ENCODE measurements at places on chromosomes 11 and 22.

GRCh38 chr11:59756558-59756840 is 1.3 kb downstream of the STX3 start:
- no peak for DNase-seq

GRCh38 chr11:126920833-126921232 is 79.7 kb downstream of the KIRREL3 start:
- DNase-seq: no peak

DNA sequence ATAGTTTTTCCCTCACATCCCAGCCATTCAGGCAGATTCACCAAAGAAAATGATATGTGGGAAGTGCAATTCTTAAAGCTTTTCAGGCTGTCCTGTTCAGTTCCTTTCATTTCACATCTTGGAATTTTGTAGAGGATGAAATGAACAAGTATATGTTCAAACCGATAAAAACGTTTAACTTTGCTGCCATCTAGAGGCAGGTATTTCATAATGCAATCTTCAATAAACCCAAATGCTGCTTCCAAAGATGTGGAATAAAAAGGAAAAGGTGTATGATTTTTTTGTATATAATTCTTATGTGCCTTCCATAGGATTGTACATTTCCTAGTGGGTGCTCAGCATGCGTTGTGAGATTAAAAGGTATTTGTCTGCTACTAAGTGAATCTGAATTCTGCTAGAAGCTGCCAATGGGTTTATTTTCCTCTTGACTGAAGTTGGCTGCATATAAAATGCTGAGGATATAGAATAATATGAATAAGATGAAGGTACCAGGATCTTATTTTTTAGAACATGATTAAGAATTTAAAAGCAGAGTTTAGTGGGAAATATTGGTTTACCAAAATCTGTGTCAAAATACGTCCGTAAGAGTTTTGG is 199.3 kb downstream of the PGR start:
- peak; percentile 41 for DNase-seq

DNA sequence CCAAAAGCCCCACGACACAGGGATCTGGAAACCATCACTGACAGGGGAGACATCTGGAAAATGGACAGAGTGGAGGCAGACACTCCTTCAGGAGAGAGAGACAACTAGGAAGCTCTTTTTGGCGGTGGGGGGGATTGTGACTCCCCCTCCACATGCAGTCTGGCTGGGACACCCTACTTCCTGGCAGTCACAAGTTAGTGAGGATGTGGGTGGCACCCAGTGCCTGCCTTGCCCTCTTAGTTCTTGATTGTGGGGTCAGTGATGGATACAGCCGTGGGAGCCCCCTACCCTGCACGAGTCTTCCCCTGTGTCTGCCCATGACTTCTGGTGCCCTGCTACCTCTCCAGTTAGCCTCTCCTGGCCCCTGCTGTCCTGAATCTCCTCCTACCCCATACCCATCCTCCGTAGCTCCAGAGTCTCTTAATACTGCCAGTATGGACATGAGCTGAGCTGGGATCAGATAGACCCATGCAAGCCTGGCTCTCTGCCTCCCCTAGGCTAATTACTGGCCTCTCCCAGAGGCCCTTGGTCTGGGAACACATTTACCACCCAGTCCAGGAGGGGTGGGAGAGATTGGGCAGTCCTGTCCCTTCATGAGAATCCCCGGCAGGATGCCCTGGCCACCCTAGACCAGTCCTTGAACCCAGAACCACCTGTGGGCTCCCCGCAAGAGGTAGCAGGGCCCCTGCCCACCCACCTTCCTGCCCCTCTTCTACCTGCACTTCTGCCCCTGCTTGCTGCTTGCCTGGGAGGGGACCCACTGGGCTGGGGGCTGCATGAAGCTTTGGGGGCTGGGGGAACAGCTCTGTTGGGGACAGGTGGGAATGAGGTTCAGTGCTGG is 22.8 kb downstream of the RHBDD3 start:
- DNase-seq: no peak

DNA sequence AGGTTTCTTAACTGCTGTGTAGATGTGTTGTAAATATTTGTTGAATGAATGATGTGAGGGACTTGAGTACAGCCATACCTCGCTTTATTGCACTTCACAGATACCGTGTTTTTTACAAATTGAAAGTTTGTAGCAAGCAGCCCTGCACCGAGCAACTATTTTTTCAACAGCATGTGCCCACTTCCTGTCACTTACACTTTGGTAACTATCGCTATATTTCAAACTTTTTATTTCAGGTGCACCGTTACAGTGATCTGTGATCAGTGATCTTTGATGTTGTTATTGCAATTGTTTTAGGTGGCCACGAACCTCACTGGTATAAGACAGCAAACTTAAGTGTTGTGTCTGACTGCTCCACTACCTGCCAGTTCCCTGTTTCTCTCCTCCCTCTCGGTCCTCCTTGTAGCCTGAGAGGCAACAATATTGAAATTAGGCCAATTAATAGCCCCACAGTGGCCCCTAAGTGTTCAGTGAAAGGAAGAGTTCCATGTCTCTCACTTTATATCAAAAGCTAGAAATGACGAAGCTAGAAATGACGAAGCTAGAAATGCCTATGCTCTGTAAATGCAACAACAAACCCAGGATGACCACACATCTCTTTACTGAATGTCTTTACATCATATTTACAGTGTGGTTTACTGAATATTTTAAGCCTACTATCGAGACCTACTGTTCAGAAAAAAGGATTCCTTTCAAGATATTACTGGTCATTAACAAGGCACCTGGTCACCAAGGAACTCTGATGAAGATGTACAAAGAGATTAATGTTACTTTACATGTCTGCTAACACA is 1.0 kb downstream of the SFI1 start:
- DNase-seq: no peak

DNA sequence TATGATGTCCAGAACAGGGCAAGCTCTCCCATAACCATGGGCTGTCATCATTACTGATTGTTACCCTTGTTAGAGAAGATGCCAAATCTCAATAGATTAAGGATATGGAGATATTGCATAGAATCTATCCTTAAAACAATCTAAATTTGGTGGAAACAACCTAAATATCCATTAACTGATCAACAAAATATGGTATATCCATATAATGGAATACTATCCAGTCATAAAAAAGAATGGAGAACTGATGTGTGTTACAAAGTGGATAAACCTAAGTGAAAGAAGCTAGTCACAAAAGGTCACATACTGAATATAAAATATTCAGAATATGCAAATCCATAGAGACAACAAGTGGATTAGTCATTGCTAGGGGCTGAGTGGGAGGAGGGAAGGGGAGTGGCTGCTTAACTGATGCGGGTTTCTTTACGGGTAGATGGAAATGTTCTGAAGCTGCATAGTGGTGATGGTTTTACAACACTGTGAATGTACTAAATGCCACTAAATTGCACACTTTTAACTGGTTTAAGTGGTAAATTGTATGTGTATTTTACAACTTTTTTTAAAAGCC is 36.1 kb upstream of the SMCO4 start:
- DNase-seq: no peak

- no peak for DNase-seq
Observed at GRCh38 chr11:100354736-100355135, 332.4 kb upstream of the ARHGAP42 start.

DNA sequence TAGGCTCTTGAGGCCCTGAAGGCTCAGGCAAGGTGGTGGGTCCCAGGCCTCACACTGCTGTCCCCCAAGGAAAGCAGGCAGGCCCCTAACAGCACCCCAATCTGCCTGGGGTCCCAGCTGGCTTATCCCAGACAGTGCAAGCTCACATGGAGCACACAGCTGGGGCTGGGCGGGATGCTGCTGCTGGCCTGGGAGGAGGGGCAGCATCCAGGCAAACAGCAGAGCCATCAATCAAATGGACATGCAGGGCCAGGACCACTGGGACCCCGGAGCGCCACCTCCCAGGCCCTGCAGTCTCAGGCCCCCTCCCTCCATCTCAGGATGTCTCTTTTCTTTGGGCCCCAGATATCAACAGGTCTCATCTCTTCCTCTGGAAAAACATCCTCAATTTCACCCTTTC is 140.3 kb downstream of the BRD1 start:
- DNase-seq: no peak

- peak; percentile 7 for DNase-seq
Observed at GRCh38 chr11:20647976-20648565, 21.3 kb upstream of the NELL1 start.

- DNase-seq: no peak
Observed at GRCh38 chr11:43515090-43515489, 156.4 kb downstream of the TTC17 start.

DNA sequence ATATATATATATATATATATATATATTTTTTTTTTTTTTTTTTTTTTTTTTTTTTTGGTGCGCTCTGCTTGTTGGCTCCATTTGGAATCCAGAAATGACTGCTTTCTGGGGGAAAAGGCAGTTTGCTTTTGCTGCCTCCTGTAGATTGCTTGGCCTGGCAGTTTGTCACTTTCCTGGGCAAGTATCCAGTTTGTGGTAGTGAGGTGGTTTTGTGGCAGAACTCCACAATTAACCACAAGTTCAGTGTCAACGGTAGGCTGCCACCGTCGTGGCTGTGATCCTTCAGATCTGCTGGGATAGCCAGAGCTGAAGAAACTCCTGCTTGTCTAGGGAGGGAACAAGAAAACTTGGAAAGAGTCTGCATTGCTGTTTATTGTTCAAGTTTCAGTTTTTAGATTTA is 5.0 kb upstream of the PDE3B start:
- DNase-seq: no peak

DNA sequence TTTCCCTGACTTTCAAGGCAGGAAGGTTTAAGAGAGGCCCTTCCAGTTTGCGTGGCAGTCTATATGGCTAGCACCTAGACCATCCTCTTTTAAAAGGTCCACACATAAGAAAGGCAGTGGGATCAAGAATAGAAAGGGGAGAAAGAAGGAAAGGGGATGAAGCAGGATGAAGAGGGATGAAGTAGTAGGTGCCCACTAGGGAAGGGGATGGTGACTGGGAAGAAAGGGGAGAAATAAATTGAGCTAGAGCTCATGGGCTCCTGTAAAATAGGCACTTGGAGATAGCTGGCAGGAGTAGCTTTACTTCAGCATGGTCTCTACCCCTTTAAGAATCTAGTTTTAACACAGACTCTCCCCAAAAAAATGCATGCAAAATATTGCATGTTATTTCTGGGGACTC is 41.5 kb downstream of the CADM1 start:
- DNase-seq: no peak

DNA sequence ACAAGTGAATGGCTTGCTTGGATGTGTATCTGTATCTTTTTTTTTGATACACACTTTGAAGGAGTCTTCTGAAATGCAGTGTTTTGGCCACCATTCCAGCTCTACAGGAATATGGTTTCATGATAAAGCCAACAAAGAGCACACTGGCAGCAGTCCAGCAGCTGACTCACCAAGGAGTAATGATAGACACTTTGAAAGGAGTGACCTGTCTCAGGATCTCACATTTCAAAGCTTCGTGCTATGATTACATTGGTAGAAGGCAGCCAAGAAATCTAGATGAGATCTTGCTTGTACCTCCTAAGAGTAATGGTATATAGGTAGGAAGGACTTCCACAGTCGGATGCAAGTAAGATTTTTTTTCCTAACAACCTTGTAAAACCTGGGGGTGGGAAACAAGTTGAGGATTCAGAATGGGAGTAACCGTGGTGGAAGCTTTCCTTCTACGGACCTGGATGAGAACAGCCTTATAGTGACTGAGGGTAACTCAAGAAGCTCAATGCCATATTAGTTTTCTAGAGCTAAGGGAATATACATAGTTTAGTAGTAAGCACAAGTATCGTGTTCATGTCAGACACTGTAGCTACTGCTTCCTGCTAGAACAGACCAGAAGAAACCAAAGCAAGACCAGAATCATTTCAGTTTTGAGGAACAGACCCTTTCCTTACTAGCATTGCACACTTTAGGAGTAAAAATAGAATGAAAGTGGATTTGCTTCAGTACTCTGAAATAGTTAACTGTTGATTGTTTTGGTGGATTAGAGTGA is 25.0 kb downstream of the MTMR3 start:
- peak; percentile 78 for DNase-seq

GRCh38 chr22:44660051-44660830 is 41.8 kb upstream of the PRR5 start:
- DNase-seq: no peak

GRCh38 chr22:38461414-38462081 is 6.3 kb upstream of the KDELR3 start:
- DNase-seq: peak; percentile 41

- DNase-seq: no peak
Observed at GRCh38 chr11:6653656-6654055, 2.0 kb downstream of the DCHS1 start.

DNA sequence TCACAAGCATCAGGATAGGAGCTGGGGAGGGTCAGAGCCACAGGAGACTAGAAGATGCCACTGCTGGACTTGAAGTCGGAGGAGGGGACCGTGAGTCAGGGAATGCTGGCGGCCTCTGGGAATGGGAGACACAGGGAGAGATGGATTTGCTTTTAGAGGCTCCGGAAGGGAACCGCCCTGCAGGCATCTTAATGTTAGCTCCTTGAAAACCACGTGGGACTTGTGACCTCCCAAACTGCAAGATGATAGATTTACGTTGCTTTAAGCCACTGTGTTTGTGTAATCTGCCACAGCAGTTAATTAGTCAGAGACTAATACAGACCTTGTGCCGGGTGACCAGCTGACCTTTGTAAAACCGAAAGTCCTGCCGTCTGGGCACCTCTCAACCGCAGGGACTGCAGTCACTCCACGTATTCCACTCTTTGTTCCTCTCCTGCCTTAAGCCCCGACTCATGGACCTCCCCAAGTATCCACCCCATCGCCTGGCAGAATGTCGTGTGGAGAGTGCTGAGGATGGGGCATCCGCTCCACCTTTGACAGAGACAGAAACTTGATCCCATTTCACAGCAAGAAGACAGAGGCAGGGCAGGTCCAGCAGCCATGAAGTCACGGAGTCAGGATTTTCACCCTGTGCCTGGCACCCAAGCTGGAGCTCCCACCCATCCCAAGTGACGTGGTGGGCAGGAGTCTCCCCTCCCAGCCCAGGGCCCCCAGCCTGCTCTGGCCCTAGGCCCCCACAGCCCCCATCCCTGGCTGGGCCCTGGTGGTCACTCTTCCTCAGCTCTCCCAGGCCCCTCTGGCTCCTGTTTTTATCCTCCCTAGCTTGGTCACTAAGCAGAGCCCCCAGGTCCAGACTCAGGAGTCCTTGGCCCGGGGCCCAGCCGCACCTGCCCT is 19.4 kb upstream of the CTSD start:
- no peak for DNase-seq

GRCh38 chr11:33920838-33921613 is 29.1 kb upstream of the LMO2 start:
- DNase-seq: no peak
